Activated T-helper 17 cell treated with anti-CD3 and anti-CD28 coated beads, Interleukin-2, amount 50 U/mL, for 72 hours (primary cell): ENCODE measurements at places on chromosomes 3 and 15. TPM values are rescaled to one million over a fixed set of nuclear protein-coding genes. Genes with fewer than 3 reads are reported as not detected.

The PIGBOS1 gene
- 10.9 TPM for total RNA-seq

The IL12A gene
- total RNA-seq = 1.8 TPM

- ATAC-seq = no peak
These were observed 54.2 kb downstream of the PIK3R4 start for GRCh38 chr3:130692455-130692854.

- ATAC-seq = no peak
These were observed 33.4 kb downstream of the HRH1 start for GRCh38 chr3:11187681-11188080.

DNA sequence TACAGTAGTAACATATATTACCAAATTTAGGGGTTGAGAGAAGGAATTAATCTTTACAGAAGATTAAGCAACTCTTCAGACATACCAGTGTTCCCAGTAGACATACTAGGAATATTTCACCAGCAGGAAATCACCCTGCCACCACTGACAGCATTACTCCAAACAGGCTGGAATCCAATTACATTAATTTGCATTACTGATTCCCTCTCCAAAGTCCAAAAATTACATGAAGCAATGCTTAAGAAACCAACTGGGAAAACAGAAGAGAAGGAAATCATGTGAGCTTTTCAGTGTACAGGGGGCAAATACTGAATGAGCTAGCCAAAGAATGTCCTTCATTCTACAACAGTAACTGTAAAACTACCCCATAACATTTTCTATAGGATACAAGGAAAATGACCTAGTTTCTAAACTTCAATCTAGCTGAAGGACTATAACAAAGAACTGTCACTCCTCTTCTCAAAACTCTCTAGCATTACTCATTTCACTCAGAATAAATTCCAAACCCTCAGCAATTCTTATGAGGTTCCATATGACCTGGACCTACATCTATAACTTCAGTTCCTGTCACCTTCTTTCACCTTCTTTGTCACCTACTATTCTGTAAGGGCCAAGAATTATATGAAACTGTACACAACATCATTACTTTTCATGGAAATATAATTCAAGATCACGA, 72.7 kb downstream of the INO80 start:
- ATAC-seq = no peak

DNA sequence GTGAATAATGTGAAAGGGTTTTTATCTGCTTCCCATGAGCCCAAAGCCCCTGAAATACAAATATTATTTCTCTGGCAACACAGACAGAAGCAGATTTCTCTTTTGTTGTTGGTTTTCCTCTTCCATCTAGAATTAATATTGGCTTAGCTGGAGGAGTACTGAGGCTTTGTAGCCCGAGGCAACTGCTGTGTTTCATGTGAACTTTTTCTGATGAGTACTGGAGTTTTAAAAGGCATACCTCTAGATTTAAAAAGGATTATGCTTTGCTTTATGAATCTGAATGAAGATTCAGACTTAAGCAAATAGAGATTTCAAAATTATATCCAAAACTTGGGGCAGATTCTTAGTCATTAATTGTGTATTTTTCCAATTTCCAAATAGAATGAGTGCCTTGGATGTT, 50.9 kb downstream of the IQCH start:
- no peak for ATAC-seq
